ENCODE measurements at places on chromosomes 3 and 15.

DNA sequence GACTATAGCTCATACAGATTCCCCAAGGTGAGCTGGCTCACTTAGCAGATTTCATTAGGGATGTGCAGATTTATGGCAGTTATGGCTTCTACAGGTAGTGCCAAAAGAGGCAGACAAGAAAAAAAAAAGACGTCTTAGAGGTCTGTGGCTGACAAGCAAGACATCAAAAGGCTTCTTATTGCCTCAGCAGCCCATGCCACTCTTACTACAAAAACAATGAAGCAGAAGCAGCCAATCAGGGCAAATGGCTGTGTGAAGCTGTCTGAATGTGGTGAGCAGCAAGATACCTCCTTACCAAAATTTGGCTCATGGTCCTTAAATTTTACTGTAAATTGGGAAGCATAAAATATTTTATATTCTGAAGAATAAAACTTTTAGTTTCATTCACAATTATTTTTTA is 557.5 kb upstream of the GOLIM4 start:
- no peak for DNase-seq

GRCh38 chr3:189363590-189364255 is 192.0 kb downstream of the TPRG1 start:
- peak; percentile 29 for DNase-seq

- DNase-seq: no peak
Observed at GRCh38 chr3:5579139-5579602, 391.7 kb downstream of the EDEM1 start.

DNA sequence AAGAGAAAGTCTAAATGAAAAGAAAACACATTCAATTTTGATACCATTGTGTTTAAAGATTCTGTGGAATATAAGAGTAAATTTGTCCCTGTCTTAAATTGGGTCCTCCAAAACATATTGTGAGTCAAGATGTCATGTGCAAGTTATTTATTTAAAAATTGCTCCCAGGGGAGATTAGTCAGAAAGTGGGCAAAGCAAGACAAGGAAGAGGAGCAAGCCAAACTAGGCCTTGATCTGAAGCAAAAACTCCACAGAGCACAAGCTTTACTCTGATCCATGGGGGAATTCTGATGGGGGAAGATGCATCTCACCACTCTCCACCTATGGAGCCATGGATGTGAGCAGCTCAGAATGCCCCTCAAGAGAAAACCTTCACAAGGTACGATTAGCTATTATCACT is 342.8 kb upstream of the IL12A start:
- DNase-seq: peak; percentile 80

DNA sequence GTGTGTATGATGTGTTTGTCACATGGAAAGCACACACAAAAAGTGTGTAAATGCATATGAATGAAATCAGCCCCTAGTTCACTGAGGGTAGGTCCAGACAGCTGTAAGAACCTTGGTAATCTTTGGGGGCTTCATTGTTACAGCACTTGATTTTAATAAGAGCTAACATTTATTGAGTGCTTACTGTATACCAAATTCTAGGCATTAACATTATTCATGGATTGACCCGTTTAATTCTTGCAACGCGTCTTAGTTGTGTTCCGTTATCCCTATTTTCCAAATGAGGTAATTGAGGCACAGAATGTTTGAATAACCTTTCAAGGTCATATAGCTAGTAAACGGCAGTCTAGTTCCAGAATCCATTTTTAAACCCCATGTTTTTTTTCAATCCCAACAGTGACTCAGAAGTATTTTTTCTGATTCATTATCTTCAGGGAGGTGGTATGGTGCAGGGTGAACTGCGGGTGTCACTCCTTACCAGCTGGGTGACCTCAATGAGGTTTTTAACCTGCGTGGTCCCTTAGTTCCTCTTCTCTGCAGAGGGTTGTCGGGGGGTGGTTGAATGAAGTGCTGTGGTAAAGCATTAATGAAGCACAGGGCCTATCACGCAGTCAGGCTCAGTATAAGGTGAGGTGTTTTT is 14.2 kb downstream of the RAB8B start:
- peak; percentile 26 for DNase-seq

DNA sequence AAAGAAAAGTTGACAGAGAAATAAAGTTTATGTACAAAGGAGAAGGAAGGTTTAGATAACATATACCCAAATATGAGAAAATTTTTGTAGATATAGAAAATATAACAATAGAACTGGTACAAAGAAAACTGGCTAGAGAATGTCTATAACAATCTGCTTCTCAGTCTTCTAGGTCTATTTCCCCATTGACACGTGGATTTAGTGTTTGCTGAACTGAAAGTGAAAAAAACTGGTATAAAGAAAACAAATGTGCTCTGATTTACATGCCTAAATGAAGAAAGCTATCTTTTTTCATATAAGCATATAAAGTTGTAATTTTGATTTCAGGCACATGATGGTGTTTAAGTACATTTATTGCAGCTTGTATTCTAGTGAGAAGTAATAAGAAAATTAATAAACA is 9.8 kb downstream of the KCNMB2 start:
- DNase-seq: no peak

- no peak for DNase-seq
Observed at GRCh38 chr3:108243243-108243642, 21.0 kb upstream of the IFT57 start.

DNA sequence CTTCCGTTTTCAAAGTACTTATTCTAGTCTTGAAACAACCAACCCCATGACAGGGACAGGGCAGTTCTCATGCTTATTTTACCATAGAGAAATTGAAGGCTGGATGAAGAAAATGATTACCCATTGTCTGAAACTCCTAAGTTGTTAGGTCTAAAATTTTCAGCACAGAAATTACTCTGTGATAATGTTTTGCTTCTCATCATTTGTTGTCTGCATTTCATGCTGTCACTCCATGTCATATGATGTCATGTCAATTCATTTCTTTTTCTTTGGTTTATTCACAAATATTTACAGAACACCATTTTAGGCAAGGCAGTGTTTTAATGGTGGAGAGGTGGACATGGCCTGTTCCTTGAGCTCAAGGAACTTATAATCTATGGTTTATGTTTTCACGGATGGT is 98.2 kb upstream of the RASGRP1 start:
- DNase-seq: no peak

DNA sequence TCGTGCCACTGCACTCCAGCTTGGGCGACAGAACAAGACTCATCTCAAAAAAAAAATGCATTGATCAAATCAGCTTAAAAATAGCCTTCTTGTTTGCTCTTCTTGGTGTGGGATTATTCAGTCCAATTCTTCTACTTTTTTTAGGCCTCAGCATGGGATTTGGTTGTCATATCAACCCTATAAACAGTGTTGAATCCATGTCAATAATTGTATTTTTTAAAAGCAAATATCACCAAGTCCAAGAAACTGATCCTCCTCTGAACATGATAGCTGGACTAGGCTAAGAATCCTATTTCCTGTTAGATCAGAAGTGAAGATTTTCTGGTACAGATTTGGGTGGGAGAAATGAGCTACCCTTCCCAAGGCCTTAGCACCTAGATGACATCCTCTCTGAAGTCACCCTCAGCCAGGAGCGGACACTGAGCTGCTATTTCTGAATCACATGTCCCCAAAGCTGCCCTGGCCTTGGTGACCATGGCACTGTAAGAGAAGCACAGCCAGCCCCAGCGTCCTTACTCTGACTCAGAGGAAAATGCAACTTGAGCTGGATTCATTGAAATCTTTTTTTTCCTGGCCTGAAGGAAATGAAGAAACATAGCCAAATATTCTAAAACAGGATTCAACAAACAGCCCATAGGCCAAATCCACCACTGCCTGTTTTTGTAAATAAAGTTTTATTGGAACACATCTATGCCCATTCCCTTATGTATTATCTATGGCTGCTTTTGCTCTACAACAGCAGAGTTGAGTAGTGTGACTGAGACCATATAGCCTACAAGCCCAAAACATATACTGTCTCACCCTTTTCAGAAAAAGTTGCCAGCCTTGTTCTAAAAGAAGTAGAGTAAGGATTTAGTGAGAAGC is 215.9 kb upstream of the CTDSPL start:
- DNase-seq: no peak

GRCh38 chr15:69610277-69610676 is 157.7 kb downstream of the RPLP1 start:
- no peak for DNase-seq

GRCh38 chr15:44066211-44066827 is 128.8 kb downstream of the FRMD5 start:
- DNase-seq: peak; percentile 69

DNA sequence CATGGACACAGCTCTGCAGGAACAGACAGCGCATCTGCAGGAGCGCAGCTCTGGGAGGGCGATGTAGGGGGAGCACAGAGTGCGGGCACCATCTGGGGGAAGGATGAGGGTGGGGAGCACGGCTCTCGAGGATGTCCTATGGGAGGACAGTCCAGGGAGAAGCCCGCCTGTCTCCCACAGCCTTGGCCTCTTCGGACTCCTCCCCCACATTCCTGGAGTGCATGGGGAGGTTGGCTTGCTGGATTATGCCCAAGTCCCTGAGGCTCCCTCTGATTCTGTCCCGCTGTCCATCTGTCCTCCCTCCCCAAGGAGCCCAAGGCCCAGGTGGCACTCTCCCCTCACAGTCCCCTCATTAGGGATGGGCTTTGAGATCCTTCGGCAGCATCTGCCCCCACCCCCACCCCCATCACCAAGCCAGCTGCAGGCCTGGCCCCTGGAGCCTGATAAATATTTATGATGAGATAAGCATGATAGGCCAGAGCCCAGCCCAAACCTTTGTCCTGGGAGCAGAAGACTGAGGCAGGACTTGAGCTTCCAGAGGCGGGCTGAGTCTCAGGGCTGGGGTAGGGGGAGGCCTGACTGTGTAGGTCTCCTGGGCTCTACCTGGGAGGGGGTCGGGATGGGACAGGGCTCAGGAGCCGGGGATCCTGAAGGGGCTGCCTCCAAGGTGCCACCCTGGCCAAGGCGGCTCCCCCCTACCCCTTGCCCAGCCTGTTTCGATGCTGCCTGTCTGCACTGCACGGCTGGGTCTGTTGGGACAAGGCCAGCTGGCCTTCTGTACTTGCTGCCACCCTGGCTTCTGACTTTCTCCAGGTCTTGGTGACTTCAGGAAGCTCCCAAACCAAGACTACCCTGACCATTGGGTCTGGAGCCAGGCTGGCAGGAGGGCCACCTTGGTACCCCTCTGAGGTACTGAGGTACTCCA is 28.6 kb upstream of the SEMA3F start:
- DNase-seq: peak; percentile 34

DNA sequence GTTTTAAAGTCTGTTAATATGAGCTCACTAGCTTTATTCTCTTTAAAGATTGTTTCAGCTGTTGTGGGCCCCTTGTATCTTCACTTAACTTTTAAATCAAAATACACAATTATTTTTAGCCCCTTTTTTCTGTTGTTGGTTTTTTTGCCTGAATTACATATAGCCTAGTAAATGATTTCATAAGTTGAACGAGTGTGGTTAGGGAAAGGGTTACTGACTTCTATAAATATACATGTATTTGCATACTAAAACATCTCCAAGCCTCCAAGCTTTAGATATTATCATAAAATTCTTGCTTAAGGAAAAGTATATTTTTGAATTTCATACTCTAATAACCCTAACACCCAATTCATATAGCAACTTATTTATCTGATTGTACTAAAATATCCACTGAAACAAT is 73.2 kb upstream of the ARL6 start:
- no peak for DNase-seq

GRCh38 chr15:72992841-72993252 is 59.4 kb upstream of the NEO1 start:
- peak; percentile 31 for DNase-seq

DNA sequence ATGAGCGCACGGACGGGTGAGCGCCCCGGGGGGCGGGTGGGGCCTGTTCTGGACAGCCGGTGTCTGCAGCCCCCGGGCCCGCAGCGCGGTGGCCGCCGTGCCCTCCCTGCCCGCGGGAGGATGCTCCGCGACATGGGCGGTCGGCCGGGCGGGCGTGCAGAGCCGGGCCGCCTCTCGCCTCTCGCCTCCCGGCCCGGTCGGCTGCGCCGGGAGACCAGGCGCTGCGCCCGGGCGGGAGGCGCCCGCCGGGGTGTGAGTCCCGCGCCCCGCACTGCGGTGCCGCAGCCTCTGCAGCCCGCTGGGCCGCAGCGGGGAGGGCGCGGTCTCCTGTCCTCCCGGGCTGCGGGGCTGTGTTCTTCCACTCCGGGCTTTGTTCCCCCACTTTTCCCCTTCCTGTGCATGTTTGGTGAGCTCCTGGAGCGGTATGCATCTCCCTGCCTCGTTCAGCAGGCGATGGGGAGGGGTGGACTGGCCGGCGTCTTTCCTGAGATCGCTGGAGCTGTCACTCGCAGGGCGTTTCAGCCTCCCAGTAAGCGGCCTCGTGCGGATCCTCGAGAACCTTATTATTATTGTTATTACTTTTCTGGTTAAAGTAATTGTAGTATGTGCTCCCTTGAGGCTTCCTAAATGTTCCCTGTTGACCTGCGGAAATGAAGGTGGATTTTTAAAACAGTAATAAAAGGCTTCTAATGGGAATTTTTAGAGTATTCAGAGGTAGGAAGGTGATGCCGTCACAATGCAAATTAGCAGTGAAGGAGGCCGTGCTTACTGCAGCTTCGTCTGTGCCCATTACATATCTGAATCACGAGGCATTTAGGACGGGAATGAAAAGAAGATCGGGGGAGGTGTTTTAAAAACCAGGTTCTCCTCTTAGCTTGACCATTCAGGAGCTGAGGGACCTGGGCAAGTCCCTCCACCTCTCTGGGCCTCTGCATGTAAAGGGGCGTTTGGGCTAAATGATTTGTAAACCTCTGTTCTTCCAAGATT is 593 bp downstream of the TMOD2 start:
- no peak for DNase-seq

DNA sequence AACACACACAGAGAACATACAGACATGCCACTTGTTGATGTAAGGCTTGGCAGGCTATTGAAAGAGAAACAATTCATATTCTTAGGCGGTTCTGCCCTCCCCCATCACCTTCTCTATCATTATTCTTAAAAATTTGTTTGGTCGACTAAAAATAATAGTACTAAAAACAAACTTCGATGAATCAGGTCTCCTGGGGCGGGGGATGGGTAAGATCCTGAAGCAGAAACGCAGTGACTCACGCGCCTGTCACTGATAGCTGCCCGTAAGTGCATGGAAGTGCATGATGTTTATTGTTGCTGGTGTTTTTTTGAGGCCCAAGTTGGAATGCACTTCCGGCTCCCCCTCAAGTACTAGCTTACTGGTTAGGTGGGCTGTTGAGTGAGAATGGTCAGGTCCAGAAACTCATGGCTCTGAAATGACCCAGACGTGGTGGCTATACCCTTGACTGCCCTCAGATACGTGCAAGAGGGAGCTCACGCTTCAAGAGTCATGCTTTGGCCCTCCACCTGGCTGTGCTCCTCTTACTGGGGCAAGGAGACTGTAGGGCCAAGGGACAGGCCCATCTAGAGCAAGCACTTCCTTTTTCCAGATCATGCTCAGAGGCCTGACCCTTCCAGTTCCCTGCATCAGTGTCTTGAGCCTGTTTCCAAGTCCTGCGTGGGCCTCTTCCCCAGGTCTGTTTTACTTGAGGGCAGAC is 10.9 kb downstream of the SMAD3 start:
- peak; percentile 87 for DNase-seq

GRCh38 chr3:194910414-194910984 is 224.8 kb downstream of the FAM43A start:
- DNase-seq: no peak

- DNase-seq: no peak
Observed at GRCh38 chr3:139332092-139332491, 11.7 kb upstream of the MRPS22 start.

GRCh38 chr15:31128477-31128876 is 27.0 kb upstream of the TRPM1 start:
- no peak for DNase-seq
